Ammon's horn (tissue), 1 donor: ENCODE measurements at places on chromosomes 3 and 15.

DNA sequence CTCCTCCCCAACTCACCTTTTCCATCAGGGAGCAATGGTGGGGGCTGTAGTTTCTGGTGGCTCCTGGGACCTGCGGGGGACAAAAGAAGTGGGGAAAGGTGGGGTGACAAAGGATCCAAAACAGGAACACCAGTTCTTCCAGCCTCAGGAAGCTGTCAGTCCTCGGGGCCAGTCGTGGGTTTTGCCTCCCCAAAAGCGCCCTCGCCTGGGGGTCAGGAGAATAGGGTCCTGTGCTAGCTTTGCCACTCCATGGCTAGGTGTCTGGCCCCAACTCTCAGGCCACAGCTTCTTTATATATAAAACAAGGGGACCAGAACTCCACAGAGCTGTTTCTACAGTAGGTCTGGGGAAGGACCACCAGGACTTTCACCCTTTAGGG, 4.0 kb downstream of the CCDC9B start:
- no peak for DNase-seq

- no peak for DNase-seq
These were observed 93.0 kb downstream of the RARB start for GRCh38 chr3:25520926-25521559.

DNA sequence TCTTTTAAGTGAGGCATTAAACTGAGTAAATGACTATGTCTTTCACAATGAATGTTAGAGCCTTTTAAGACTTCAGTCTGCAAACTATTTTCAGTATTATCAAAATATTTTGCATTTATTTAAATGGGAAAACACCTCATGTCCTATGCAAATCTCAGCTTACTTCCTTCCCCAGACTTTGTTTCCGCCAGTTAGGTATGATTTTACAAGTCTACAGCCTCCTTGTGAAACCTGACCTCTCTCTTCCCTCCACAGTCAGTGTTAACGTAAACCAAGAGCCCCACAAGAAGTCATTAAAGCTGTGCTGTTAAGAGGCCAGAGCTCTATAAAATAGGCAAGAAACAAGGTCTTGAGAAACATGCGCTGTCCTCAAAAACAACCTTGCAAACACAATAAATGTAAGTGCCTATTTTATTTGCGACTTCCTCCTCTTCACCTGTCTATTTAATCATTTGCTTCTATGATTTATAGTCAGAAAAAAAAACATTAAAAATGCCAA, 48.3 kb downstream of the PRTG start:
- DNase-seq, result no peak

GRCh38 chr3:189138901-189139610, 32.7 kb upstream of the TPRG1 start:
- DNase-seq, result peak; percentile 16

- DNase-seq, result no peak
These were observed 16.2 kb downstream of the XIRP1 start for GRCh38 chr3:39176025-39176714.

DNA sequence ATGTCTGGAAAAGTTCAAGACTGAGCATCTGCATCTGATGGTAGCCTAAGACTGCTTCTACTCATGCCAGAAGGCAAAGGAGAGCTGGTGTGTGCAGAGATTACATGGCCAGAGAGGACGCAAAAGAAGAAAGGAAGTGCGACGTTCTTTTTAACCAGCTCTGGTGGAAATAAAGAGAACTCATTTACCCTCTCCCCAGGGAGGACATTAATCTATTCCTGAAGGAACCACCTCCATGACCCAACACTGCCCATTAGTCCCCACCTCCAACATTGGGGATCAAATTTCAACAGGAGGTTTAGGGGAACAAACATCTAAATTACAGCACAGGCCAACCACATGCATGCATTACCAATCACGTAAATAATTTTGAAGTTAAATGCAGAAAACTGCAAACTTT, 1.5 kb upstream of the NCK1 start:
- DNase-seq, result no peak

GRCh38 chr15:74542166-74543042, 1.4 kb downstream of the ARID3B start:
- no peak for DNase-seq

DNA sequence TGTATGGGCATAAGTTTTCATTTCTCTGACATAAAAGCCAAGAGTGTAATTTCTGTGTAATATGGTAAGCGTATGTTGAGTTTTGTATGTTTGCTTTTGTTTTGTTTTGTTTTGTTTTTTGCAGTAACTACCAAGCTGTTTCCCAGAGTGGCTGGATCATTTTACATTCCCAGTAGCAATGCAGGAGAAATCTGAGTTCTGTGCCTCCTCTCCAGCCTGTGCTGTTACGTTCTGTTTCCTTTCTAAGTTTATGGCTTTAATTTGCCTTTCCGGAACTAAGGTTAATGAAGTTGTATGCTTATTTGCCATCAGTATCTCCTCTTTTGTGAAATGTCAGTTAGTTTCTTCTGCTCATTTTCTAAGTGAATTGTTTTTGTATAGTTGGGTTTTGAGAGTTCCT, 307.8 kb downstream of the GABRG3 start:
- no peak for DNase-seq

DNA sequence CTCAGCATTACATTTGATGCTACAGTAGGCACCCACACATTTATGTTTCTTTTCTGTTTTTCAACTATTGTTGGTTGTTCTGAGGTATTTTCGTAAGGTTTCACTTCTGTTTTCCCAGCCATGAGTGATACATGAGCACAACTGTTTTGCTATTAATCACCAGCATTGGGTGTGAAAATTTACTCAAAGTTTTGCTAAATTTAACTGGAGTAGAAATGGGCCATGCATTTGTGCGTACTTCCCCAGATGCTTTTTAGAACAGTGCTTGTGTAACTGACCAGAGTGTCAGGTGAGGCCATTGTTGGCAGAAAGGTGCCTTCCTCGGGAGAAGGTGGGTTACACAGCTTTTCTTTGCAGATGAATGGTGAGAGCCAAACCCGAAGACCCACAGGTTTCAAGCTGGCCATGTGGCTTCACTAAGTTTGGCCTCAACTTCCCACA, 70.4 kb downstream of the ST6GAL1 start:
- no peak for DNase-seq

DNA sequence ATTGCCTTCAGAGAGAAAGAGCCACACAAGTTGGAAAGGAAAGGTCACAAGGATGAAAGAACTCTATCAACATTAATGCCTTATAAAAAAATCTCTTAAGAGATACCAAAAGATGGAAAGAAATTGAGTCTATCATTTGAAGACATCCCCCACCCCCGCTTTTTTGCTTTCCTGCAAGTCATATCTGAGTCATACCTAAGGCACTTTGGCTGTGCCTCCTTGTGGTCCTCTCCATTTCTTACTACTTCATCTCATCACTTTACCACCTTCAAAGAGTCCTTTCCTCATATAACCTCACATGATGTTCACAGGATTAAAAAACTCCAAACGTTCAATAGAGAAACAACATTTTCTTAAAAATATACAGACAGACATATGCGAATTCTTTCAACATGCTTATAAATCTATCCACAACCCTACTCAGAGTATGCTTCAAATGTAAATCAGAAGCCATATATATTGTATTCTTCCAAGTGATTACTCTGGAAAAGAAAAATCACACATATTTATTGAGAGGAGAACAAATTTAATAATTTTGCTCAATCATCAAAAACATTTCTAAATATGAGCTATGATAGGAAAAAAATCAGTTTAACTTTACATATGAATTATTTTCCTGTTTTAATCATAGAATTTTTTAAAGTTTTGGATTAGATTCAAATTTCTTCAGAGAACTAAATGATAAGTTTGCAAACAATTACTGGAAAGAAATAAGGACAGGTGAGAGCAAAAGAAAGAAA, 1003.9 kb upstream of the CFAP20DC start:
- DNase-seq, result no peak

GRCh38 chr3:99855900-99856299, 38.2 kb downstream of the CMSS1 start:
- DNase-seq, result no peak

GRCh38 chr15:74537736-74538135, 3.3 kb upstream of the ARID3B start:
- no peak for DNase-seq

DNA sequence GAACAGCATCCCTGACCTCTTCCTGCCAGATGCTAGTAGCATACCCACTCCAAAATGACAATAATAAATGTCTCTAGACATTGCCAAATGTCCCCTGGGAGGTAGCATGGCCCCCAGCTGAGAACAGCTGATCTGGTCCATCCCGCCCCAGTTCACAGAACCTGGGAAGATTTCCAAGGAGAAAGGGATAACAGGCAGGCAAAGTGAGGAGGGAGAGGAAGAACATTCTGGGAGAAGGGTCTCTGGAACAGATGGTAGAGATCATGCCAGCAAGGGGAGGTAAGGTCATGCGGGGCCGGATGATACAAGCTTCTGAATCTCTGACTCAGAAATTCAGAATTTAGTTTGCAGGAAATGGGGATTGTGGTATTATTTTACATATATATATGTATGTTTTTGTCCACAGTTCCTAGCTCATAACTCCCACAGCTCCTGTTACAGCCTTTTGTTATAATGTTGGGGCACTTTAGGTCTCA, 192.7 kb downstream of the SUCLG2 start:
- no peak for DNase-seq

GRCh38 chr15:65006876-65007275, 17.2 kb upstream of the SPG21 start:
- no peak for DNase-seq

GRCh38 chr15:77042245-77042919, 28.5 kb downstream of the TSPAN3 start:
- DNase-seq, result no peak

DNA sequence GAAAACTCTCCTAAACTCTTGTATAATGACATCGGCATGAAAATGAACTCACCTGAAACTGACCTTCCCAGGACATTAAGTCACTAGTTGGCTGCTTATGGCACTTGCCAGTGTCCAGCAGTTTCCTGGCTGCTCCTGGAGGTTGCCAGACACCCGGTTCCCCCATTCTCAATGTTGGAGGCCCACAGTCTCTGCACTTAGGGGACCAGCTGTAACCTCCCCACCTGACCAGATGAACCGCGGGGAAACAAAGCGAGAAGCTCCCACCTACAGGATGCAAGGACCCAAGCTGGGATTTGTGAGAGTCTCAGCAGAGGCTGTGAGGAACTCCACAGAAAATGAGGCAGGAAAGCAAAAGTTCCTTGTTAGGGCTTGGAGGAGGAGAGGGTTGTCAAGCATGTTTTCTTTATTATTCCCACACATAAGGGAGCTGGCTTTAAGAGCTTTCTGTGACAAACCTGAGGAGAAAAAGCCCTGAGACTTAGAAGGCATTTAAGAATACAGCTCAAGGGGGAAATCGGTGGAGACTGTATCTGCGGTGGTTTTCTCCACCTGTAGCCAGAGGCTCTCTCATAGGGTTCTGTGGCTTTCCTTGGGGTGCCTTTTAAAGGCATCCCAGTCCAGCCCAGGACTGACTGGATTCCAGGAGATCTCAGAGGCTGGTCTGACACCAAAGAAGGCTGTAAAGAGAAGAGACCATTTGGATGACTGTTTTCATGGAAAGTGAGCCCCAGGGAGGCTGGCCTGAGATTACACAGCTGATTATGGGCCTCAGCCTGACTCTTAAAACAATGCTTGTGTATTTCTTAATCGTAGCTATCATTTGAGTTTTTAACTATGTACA, 4.6 kb downstream of the TPM1 start:
- DNase-seq, result no peak

GRCh38 chr15:92400573-92400972, 6.9 kb downstream of the ST8SIA2 start:
- DNase-seq, result no peak

- DNase-seq, result no peak
These were observed 6.8 kb downstream of the CHSY1 start for GRCh38 chr15:101244889-101245668.

DNA sequence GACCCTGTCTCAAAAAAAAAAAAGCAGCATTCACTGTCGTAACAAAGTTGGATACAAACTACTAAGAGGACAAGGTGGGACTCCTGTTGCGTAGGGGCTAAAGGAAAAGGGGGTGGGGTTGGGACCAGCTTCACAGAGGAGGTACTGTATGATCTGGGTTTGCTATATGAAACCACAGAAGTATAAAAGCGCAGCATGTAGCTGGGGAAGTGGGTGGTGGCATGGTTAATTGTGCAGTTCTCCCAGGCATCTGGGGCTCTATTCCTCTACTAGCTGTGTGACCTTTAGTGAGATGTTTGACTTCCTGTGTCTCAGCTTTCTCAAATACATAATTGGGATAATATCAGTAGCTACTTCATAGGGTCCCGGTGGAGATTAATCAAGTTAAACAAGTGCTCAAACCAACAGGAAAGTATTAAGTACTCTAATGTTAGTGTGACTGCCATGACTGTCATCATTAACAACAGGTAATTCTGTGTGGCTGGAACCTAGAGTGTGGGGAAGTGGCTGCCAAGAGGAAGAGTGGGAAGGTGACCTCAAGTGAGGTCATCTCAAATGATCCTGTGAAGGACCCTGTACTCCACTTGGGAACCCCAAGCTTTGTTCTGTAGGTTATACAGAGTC, 11.5 kb downstream of the PARP16 start:
- DNase-seq, result no peak

DNA sequence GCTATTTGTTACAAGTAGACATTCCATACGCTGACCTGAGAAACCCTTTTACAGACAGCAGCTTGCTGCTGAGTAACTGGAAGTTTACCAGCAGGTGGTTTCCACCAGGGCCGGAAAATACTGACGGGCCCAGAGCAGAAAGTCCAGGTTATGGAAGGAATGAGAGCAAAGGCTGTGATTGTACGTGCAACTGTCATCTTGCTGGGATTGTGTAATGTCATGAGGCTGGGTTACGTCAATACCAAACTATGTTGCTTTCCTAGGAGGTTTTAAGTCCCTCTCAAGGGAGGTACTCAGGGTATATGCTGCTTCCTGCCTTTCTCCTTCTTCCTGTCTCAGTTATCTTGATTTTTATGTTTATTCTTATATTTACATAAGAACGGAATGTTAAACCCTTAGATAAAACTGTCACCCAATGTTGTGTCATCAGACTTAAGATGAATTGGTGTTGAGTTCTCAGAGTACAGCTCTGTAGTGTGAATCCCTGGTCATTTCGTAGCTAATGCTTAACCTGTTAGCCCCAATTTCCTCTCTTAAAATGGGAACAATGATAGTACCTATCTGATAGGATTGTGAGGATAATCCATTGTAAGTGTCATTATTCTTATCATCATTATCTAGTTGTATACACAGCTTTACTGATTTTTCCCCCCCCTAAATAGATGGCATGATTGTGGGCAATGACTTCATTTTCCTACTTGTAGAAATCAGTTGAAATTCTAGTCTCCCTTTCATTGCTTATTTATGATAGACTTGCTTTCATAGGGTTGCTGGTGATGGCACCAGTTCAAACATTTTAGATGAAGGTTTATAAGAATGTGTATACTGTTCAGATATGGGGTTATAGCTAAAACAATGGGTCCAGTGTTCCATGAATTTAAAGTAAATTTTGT, 101.4 kb downstream of the FNDC3B start:
- DNase-seq, result no peak

- peak; percentile 40 for DNase-seq
These were observed 56.8 kb downstream of the DNAH1 start for GRCh38 chr3:52372822-52373504.

DNA sequence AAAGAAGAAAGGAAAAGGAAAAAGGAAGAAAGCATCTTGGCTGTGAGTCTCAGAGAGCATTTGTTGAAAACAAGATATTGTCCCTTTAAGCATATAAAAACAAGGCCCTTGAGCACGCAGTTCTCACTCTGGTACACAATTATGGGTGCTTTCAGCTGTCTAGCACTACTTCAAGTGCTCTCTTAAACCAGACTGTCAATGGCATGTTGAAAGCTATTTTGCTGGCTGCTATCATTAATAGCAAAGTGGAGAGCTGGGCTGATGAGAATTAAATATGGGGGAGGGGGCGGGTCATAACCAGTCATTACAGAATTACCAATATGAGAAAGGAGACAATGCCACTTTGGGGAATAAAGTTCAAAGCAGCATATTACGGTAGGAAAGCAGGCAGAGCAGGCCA, 9.3 kb downstream of the TLE3 start:
- DNase-seq, result no peak

- no peak for DNase-seq
These were observed 313.9 kb upstream of the SATB1 start for GRCh38 chr3:18739099-18739433.
